ENCODE measurements at places on chromosomes 12 and 14. TPM values are rescaled to one million over a fixed set of nuclear protein-coding genes. Genes with fewer than 3 reads are reported as not detected.
A peak's percentile ranks its signal among the peaks of the same experiment; 100 is the strongest.

Gene CISTR
- total RNA-seq, result not detected

Gene KRT8
- 1,565 TPM for total RNA-seq

Gene OR6C65
- not detected for total RNA-seq

- no peak for DNase-seq
Measured at GRCh38 chr12:90060031-90060430, 351.4 kb upstream of the ATP2B1 start.

GRCh38 chr12:3913278-3913677, 40.1 kb upstream of the PARP11 start:
- DNase-seq, result no peak

DNA sequence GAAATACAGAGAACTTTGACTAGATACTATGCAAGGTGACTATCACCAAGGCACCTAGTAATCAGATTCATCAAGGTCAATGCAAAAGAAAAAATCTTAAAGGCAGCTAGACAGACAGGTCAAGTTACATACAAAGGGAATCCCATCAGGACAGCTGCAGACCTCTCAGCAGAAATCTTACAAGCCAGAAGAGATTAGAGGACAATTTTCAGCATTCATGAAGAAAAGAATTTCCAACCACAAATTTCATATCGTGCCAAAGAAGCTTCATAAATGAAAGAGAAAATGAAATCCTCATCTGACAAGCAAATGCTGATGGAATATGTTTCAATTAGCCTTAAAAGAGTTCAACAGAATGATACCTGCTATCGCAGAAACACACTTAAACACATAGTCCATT, 913.7 kb downstream of the RPS29 start:
- no peak for DNase-seq

DNA sequence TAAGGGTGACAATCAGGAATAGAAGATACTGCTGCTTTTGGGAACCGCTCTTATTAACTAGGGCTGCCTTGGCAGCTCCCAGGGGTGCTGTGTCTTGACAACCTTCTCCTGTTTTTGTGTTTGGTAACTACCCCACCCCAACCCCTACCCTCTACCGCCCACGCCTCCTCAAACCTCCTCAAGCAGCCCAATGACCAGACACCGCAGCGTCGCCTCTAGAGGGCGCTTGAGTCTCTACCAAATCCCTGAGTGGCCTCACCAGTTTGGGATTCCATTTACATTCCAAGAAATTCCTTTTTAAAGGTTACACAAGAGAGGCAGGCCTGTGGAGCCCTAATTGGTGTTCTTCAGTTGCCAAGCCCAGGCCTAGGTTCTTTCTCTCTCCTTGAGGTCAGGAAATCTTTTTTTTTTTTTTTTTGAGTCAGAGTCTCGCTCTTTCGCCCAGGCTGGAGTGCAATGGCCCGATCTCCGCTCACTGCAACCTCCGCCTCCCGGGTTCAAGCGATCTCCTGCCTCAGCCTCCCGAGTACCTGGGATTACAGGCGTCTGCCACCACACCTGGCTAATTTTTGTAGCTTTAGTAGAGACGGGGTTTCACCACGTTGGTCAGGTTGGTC, 72.4 kb upstream of the USP44 start:
- peak; percentile 37 for DNase-seq

GRCh38 chr12:78194448-78194847, 363.8 kb downstream of the NAV3 start:
- DNase-seq, result no peak

DNA sequence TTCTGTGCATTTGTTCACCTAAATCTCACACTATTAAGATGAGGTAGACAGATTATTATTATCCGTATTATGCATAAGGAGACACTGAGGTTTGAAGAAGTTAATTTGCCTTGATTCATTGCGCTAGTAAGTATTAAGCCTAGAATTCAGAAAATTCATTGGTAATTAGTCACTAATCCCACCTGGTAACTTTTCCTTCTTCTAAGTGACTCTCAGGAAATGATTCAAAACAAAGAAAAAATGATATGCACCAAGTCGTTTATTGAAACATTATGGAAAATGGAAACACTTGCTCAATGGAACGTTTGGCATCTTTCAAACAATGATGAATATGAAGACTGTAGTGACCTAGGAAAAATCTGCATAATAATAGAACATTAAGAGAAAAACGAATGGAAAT, 15.2 kb downstream of the RFX4 start:
- no peak for DNase-seq
